ENCODE measurements at places on chromosomes 16 and 17. TPM values are rescaled to one million over a fixed set of nuclear protein-coding genes. Genes with fewer than 3 reads are reported as not detected.

- DNase-seq: no peak
These were observed 869 bp downstream of the ZNF48 start for GRCh38 chr16:30395992-30396585.

DNA sequence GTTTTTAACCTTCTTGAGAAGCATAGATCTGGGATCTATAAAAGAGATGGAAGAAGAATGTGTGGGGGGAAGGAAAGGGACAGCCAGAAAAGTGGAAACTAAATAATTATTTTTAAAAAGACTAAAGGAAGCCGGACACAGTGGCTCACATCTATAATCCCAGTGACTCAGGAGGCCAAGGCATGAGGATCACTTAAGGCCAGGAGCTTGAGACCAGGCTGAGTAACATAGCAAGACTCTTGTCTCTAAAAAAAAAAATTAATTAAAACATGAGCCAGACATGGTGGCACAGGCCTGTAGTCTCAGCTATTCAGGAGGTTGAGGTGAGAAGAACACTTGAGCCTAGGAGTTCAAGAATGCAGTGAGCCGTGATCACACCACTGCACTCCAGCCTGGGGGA, 335.1 kb downstream of the GRIN2A start:
- no peak for DNase-seq

GRCh38 chr17:57940653-57941329, 14.4 kb downstream of the CUEDC1 start:
- DNase-seq: peak; percentile 34

DNA sequence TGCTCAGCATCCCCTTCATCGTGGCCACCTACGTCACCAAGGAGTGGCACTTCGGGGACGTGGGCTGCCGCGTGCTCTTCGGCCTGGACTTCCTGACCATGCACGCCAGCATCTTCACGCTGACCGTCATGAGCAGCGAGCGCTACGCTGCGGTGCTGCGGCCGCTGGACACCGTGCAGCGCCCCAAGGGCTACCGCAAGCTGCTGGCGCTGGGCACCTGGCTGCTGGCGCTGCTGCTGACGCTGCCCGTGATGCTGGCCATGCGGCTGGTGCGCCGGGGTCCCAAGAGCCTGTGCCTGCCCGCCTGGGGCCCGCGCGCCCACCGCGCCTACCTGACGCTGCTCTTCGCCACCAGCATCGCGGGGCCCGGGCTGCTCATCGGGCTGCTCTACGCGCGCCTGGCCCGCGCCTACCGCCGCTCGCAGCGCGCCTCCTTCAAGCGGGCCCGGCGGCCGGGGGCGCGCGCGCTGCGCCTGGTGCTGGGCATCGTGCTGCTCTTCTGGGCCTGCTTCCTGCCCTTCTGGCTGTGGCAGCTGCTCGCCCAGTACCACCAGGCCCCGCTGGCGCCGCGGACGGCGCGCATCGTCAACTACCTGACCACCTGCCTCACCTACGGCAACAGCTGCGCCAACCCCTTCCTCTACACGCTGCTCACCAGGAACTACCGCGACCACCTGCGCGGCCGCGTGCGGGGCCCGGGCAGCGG, 3.2 kb downstream of the UTS2R start:
- no peak for DNase-seq

- no peak for DNase-seq
These were observed 23.7 kb downstream of the IST1 start for GRCh38 chr16:71919035-71919434.

DNA sequence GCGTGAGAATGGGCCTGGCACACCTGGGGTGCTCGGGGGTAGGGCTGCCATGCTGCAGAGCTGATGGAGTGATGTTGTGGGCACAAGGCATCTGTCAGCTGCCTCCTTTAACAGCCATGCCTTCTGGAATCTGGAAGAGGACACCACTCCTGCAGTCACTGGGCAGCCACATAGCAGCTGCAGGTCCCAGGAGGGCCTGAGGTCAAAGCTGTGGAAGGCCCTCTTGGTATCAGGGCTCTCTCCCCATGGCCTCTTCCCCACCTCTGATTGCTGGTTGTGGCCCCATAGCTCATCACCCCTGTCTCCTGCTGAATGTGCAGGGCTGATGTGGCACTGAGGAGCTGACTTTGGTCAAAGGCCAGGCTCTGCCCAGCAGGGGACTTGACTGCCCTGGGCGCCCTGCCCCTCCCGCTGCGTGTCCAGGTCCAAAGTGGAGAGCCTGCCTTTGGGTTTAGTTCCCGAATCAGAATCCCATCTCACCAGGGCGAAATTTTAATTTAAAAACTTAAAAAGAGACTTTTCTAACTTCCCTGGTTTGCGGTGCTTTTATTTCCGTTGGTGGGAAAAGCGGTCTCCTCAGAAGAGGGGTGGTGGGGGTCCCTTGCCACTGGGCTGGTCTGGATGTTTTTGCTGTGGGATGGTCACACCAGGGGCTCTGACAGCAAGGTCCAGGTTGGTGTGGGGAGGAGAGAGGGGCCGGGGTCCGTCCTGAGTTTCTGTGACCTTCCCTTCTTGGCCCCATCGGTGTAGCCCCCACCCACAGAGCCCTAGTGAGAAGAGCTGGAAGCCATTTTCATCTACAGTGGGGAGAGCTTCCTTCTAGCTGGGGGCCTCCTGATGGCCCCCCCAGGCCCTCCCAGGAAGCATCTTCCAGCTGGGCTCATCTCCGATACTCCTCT, 5.9 kb downstream of the UBALD2 start:
- no peak for DNase-seq

GRCh38 chr17:42359133-42359532, 29.1 kb downstream of the STAT3 start:
- DNase-seq: no peak

GRCh38 chr16:90016339-90016950, 2.8 kb downstream of the DBNDD1 start:
- no peak for DNase-seq

DNA sequence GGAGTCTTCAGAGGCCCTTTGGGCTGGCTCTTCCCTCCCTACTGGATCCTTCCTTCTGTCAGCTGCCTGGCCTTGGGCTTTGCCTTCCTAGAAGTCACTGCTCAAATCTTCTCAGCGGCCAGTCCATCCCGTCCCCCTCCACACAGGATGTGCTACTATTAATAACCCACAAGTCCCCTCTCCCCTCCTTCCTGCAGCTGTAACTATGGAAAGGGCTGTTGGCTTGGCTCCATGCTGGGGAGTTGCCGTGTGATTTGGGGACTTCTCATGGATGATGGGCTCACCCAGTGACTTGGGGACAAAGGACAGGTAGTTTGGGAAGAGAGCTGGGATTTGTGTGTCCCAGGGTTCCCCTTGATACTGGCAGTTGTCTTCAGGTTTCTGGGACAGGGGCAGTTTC, 19.4 kb downstream of the TMEM94 start:
- peak; percentile 48 for DNase-seq

GRCh38 chr17:46063241-46063640, 64.2 kb downstream of the STH start:
- no peak for DNase-seq

The TBC1D3G gene
- total RNA-seq: not detected

Measured in adrenal gland (tissue), 19 donors.